ENCODE measurements at places on chromosomes 5 and 9.

DNA sequence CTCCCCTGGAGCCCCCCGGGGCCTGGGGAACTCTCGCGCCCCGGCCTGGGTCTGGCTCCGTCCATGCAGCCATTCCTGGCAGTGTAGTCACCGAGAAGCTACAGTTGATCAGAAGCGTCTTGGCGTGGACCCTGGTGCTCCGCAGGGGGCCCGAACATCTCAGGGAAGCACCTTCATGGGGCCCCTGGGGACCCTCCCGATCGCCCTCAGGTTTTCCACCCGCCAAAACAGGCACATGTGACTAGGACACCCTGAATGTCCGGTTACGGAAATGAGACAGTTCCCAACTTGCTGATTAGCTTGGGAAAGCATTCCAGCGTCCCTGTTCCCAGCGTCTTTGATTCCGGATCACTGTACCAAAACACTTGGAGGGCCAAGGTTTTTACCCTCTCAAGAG, 472 bp downstream of the FBXO4 start:
- DNase-seq: no peak

DNA sequence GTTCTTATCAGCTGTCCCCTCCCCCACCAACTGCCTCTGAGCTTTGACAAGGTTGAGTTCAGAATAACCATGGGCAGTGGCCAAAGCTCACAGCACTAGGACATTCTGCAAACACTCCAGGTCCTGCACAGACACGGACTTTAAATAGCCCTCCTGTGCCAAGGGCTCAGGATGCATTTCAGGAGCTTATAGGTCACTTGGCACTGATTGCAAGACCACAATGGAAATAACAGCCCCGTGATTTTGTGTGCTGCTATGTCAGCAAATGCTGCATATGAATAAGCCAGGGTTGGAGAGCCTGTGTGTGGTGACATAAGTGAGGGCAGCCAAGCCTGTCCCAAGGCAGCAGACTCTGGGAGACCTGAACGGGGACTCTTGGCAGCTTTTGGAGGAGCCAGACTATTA, 150.7 kb downstream of the DMRT2 start:
- no peak for DNase-seq

DNA sequence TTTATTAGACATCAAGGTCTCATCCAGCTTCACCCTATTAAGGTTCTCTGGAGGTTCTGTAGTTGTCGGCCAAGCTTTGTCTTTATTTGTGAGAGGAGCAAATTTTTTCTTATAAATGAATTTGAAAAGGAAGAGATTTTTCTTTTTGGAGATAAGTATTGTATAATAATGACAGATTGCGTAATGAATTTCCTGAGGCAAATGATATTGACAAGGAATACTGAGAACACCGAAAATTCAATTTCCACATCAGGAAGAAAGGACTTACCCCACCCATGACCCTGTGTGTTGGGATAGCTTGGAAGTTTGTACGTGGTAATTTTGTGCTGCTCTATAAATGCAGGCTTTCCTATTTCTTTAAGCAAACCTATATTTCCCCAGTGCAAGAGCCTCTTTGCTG, 53.5 kb downstream of the MAMDC2 start:
- DNase-seq: no peak

- DNase-seq: peak; percentile 85
Measured at GRCh38 chr5:956941-957747, 51.5 kb upstream of the NKD2 start.

GRCh38 chr9:134717924-134718645, 76.5 kb downstream of the COL5A1 start:
- no peak for DNase-seq

DNA sequence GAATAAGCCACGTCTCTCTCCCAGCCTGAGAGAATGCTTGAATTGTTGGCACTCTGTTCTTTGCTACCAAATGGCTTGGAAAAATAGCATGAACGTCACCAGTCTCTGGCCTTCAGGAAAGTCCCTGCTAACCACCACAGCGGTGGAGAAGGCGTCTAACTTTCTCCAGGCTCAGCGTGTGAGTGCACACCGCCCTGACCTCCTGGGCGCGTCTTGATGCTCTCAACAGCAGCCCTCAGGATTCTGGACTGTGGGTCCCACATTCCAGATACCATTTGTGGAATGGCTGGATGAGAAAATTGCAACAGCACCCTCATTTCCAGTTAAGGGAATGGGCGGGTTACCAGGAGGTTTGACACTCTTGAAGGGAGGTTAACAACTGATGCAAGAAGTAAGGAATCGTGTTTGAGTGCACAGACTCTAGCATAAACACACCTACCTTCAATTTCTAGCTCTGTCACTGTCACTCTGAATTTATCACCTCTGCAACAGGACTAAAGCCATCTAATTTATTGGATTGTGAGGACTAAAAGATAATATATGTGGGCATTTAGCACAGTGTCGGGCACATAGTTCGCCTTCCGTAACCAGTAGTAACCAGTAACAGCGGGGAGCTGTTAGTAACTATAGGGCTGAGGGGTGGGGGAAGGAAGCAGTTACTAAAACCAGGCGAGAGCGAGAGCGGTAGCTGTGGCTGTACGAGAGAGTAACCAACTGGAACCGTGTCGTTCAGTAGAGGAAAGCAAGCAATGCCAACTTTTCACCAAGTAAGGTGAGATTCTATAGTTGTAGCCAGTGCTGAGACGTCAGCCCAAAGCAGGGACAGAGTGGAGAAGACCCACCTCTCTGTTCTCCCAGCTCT, 807 bp upstream of the PLGRKT start:
- no peak for DNase-seq

- DNase-seq: no peak
Measured at GRCh38 chr5:168747987-168748777, 169.0 kb upstream of the PANK3 start.

GRCh38 chr9:82895822-82896110, 167.2 kb downstream of the RASEF start:
- DNase-seq: no peak

- DNase-seq: no peak
Measured at GRCh38 chr9:131873891-131874440, 134.1 kb upstream of the RAPGEF1 start.

GRCh38 chr9:101027733-101028345, 688 bp upstream of the PLPPR1 start:
- DNase-seq: no peak

- no peak for DNase-seq
Measured at GRCh38 chr5:87732875-87733768, 320.4 kb upstream of the CCNH start.

DNA sequence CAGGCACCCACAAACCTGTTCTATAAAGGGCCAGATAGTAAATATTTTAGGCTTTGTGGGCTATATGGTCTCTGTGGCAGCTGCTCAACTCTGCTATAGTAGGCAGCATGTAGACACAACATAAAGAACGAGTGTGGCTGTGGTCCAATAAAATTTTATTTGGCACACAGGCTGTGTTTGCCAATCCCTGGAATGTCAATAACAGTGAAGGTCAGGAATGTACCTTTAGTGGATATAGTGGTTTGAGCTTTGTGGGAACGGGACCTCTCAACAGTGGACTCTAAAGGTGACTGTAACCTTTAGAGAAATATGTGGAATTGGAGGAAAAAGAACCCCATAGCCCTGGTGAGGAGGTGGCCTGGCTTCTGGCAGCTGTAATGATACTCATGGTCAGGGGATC, 145.2 kb downstream of the MAST4 start:
- no peak for DNase-seq

- DNase-seq: no peak
Measured at GRCh38 chr9:92247296-92247695, 46.2 kb downstream of the IARS1 start.

DNA sequence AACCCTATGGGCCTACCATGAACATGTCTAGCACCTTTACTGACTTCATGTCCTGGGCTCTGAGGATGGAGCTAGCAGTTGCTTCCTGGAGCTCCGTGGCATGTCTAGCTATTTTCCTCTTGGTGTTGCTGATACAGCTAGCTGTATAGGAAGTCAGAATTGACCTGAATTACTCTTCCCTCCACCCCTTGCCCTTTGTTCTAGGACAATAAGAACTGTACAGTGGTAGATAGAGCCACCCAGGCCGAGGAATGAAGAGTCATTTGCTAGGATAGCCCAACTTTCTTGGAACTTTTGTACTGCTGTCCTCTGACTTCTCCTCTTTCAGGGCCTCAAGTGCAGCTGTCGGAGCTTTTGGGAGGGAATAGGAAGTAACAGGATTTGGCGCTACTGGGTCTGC, 109.9 kb upstream of the RUSC2 start:
- DNase-seq: no peak

DNA sequence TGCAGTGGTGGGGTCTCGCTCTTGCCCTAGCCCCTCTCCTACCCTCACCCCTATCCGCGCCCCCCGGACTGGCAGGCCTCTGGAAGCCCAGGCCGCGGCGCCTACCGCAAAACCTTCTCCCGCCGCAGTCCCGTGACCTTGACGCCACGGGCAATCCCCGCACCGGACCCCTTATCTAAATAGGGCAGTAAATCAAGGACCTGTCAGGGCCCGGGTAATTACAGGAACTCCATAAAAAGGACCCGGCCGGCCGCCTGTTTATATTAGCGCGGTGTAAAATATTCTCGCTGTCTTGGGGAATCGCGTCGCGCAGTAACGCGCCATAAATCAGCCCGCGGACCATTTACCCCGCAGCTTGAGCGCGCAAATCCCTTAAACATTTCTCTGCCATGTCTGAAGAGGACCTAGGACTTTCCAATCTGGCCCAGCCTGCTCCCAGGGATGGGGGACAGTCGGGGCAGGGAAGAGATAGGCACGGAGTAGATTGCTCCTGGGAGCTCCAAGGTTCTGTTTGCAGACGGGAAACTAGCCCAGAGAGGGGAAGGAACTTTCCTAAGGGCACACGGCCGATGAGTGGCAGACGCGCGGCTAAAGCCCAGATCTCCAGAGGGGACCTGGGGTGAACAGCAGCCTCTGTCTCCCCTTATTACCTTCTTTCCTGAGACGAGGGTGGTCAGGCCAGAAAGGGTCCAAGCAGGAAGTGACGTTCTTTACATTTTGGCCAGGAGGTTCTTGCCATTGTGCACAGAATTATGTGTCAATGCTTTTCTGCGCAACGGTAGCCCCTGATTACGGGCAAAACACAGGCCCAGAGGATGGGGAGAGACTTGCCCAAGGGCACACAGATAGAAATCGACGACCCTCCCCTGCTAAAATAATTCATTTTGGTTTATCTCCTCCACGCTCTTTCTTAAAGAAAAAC, 4.8 kb upstream of the HAND1 start:
- DNase-seq: no peak

- DNase-seq: no peak
Measured at GRCh38 chr5:52173133-52173532, 614.6 kb upstream of the ITGA1 start.

Measured in left hindlimb (tissue), 1 donor.